Hematopoietic multipotent progenitor cell treated with erythropoietin and hydrocortisone succinate and interleukin-3 and kit ligand, for 17 days (in vitro differentiated cells): ENCODE measurements at places on chromosomes 1 and 21.

DNA sequence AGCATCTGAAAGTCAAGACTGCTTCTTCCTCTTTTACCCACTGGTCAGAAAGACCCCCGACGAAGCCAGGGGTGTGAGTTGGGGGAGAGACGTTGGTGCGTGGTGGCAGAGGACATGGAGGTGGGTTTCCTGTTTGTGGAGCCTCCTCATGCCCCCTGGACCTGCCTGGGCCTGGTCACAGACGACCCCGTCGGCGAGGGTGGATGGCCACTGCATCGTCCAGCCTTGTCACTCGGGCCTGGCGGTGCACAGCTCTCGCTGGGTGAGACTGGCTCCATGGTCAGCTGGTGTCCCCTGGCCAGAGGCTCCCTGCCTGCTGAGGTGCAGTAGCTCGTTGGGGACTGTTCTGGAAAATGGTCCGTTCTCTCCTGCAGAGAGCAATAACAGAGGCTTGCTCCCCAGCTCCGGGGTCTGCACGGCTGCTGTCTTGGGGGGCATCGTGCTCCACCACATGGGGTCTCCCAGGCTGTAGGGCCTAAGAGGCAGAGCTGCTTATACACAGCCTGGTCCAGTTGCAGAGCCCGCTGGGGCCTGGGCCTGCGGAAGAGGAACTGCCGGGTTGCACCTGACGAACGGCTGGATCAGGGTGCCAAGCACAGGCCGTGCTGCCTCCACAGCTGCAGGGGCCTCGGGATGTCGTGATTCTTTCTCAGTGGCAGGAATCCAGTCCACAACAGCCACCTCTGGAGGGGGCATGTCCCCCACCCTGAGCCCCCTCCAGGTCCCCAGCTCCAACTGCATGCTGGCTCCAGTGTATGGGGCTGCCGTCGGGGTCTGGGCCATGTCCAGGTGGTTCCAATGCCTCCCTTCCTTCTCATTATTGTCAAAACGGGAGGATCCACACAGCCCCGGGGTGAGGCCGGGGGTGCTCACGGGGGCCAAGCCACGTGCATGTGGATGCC, 18.0 kb upstream of the ACTRT2 start:
- DNase-seq = no peak

- DNase-seq = no peak
Measured at GRCh38 chr1:85576642-85577418, 3.7 kb upstream of the CCN1 start.

DNA sequence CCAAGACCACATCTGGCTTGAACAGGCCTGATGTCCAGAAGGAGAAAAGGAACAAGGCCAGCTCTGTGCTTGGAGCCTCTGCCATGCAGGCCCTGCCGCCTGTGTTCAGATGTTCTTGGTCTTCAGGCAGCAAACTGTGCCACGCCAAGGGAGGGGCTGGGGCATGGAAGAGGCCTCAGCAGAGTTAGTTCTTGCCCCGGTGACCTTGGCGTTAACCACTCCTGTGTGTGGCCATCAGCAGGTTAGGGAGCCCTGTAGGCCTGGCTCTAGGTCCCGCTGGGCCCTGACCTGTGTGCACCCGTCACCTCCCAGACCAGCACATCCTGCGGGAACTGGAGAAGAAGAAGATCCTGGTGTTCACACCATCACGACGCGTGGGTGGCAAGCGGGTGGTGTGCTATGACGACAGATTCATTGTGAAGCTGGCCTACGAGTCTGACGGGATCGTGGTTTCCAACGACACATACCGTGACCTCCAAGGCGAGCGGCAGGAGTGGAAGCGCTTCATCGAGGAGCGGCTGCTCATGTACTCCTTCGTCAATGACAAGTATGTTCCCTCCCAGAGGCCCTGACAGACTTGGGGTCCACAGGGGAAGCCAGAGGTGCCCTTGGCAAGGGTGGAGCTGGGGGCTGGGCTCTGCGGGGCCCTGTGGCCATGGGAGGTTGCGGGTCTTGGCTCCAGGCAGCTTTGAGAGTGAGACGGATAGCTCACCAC, 7.1 kb downstream of the ZC3H12A start:
- DNase-seq = no peak

- DNase-seq = no peak
Measured at GRCh38 chr21:26471099-26471471, 102.0 kb downstream of the CYYR1 start.

DNA sequence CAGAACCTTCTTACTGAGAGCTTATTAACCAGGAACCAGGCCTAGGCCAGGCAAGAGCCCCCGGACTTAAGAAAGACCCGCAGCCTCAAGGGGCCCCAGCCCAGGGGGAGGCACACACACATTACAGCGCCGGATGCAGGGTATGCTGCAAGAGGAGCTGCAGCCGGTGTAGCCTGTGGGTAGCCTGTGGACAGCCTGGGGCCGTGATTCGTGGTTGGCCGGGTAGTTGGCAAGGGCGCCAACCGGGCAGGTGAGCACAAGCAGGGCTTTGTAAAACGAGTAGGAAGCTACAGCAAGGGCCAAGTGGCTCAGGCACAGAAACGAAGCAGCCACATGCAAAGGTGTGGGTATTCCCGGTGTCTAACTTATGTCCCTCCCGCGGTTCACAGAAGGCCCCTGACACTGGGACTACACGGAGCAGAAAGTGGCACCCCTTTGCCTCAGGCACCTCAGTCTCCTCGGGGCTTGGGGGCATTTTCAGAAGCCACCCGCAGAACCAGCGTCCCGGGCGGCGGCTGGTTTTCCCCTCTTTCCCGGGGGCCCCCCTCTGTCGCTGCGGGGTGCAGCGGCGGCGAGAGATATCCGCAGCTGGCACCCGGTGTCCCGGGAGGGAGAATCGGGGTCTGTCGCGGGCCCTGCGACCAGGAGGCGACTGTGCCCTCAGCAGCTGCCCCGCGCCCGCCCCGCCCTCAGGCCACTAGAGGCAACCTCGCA, 40.8 kb downstream of the KIAA1614 start:
- no peak for DNase-seq

- no peak for DNase-seq
Measured at GRCh38 chr1:1092894-1093609, 18.9 kb upstream of the RNF223 start.

GRCh38 chr1:48223366-48224240, 1.1 kb downstream of the SLC5A9 start:
- no peak for DNase-seq

- DNase-seq = no peak
Measured at GRCh38 chr21:30629200-30629599, 5.8 kb upstream of the KRTAP20-2 start.

GRCh38 chr1:214603819-214604252, 841 bp downstream of the CENPF start:
- peak; percentile 12 for DNase-seq

- DNase-seq = no peak
Measured at GRCh38 chr21:17050646-17051045, 462.2 kb upstream of the CXADR start.

DNA sequence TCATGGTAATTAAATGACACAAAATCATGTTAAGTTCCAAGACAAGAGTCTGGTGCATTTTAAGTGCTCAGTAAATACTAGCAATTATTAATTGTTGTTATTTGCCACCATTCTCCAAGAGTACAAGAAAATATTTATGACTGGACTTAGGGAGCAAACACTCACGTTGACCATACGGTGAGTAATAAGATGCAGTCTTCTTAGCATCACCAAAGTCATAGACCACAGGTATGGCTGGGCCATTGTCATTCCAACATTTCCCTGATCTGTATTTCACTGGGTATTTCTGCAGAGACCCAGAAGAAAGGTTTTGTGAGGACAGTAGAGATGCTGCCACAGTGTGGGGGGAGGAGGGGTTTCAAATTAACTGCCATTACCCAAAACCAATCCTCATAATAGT, 4.7 kb downstream of the ITLN2 start:
- DNase-seq = no peak
